ENCODE measurements at places on chromosomes 2 and 18. TPM values are rescaled to one million over a fixed set of nuclear protein-coding genes. Genes with fewer than 3 reads are reported as not detected.

GRCh38 chr2:120606280-120606679 is 129.4 kb upstream of the GLI2 start:
- peaks cover 7% of the 10 kb centered on the region for H3K4me1 ChIP-seq
- H3K27me3 ChIP-seq: no peaks in the 10 kb centered on the region
- no peaks in the 10 kb centered on the region for H3K36me3 ChIP-seq
- no peak overlapping the region for H3K27ac ChIP-seq
- no peak overlapping the region for H3K4me3 ChIP-seq
- DNase-seq: no peak

Gene CNDP1
- total RNA-seq: not detected

Gene LHCGR
- not detected for total RNA-seq

DNA sequence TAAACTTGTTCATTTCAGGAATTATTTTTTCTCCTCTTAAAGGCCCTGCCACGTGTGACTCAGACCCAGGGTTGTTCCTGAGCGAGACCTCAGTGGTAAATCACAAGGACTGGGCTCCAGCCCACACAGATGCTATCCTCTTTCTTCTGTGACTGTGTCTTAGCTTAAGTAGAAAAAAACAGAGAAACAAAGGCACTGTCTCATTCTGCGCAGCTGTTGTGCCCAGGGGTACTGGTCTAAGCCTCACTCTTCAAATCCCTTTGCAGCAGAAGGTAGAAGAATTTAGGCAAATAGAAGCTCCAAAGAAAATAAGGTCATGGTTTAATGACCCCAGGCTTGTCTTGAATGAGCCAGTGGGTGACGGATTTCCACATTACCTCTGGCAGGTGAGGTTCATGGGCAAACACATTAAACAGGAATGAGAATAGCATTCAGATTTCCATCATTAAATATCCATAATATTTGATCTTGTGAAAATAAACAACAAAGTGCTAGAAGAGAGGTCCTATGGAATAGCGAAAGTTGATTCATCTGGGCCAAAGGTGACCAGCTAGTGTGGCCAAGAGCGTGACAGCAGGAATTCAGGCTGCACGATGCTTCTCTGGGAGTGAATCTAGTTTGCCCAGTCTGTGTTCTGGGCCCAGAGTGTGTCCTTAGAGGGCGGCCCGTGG is 63.3 kb downstream of the LIPG start:
- H3K4me1 ChIP-seq: peaks cover 54% of the 10 kb centered on the region
- no peaks in the 10 kb centered on the region for H3K27me3 ChIP-seq
- DNase-seq: peak; percentile 91

GRCh38 chr2:123976054-123976648 is 48.9 kb upstream of the CNTNAP5 start:
- no peaks in the 10 kb centered on the region for H3K36me3 ChIP-seq
- H3K4me1 ChIP-seq: no peaks in the 10 kb centered on the region
- DNase-seq: no peak

Gene UPP2
- not detected for total RNA-seq

Gene SKOR2
- not detected for total RNA-seq

Gene AP1S3
- 73.3 TPM for total RNA-seq

DNA sequence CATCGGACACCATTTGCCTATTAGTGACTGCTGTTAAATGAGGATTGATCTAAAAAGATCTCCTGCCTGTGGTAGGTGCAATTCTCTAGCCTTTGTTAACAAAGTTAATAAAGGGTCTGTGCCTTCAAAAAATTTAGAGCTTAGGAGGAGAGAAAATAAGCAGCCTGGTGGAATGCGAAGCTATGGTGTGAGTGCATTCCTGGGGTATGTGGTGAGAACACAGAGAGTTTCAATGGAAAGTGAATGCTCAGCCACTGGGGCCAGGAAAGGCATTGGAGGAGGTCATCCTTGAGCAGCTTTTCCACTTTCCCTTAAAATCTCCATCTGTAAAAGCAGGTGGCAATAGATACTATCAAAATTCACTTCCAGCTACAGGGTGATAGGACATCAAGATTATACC is 331.2 kb upstream of the LRATD1 start:
- H3K4me1 ChIP-seq: peaks cover 16% of the 10 kb centered on the region
- no peak overlapping the region for H3K4me3 ChIP-seq
- H3K27me3 ChIP-seq: no peaks in the 10 kb centered on the region
- no peaks in the 10 kb centered on the region for H3K36me3 ChIP-seq

DNA sequence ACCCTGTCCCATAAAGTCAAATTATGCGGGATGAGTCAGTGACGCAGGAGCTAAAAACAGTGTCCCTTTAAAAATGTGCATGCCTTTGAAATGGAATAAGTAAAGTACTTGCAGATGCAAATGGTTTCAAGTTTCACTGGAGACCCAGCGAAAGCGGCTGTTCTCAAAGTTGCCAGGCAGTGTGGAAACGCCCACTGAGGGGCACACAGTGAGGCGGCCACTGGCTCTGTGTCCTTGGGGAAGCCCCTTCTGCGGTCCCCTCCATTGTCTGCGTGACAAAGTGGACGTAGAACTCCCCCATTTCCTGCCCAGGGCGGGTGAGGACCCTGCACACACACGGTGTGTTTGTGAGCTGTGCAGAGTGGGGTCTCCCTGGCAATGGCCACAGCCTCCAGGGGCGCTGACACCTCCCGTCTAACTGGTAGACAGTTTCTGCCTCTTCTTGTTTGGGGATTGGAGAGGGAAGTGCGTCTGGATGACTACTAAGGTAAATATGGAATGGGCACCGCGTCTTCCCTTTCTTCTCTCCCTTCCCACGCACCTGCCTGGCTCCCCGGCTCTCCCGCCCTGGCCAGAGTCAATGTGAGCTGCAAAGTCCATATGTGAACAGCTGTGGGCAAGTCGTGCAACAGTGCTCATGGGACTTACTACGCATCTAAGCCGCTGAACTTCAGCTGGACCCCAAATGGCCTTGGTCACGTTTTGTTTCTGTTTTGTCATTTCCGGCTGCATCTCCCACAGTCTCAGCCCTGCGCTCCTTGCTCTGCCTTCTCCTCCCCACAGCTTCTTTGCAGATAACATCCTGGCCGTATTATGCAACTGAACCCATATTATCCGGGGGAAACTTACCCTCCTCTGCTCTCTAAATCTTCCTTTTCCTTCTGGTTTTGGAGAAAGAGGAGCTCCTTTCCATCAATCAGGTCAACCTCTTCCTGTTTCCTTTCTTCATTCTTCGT is 33.7 kb upstream of the ZNF516 start:
- peak overlapping the region; percentile 49 for H3K4me3 ChIP-seq
- no peaks in the 10 kb centered on the region for H3K27me3 ChIP-seq
- H3K36me3 ChIP-seq: no peaks in the 10 kb centered on the region
- H3K27ac ChIP-seq: no peak overlapping the region
- peaks cover 35% of the 10 kb centered on the region for H3K4me1 ChIP-seq

Gene DGUOK
- total RNA-seq: 78.7 TPM

GRCh38 chr2:200353120-200353519 is 46.6 kb downstream of the SPATS2L start:
- H3K27me3 ChIP-seq: no peaks in the 10 kb centered on the region
- H3K4me1 ChIP-seq: peaks cover 45% of the 10 kb centered on the region
- no peak for DNase-seq
- H3K4me3 ChIP-seq: no peak overlapping the region

DNA sequence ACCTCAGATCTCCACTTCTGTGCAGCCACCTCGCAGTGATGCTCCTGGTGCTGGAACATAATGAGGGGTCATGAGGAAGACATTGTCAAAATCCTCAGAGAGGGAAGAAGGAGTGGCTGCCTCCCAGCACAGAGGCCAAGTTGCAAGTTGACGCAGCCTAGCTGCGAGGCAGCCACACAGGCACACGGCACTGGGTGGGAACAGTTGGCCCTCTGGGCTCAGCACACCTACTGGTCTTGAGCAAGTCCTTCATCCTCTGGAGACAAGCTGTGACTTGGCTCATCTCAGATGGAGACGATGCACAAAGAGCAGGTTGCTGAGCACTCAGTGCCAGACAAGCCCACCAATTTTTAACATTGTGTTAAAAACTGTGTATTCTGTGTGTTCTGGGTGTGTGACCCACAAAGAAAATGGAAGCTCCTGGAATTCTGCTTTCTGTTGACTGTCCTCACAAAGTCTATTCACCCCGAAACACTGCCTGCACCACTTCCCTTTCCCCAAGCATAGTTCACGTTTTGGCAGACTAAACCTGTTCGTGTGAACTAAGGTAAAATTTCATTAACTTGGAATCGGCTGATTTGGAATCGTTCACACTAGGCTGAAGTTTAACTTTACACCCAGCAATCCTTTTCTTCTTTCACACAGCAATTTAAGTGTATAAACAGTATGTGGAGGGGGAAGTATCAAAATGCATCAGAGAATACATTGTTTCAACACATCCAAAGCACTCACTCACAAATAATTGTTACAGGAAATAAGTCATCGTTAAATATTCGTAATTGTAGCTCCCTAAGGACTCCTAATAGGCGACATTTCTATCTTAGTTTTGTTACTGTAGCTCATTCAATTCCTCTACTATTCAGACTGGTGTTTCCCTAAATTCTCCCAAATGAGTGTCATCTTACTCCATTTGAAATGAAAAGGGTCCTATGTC is 266.6 kb upstream of the ID2 start:
- H3K36me3 ChIP-seq: no peaks in the 10 kb centered on the region
- DNase-seq: no peak
- no peak overlapping the region for H3K4me3 ChIP-seq
- H3K4me1 ChIP-seq: no peaks in the 10 kb centered on the region

Gene BZW1
- total RNA-seq: 274 TPM

All from PC-9 (cell line).